ENCODE measurements at places on chromosomes 5 and 9.

DNA sequence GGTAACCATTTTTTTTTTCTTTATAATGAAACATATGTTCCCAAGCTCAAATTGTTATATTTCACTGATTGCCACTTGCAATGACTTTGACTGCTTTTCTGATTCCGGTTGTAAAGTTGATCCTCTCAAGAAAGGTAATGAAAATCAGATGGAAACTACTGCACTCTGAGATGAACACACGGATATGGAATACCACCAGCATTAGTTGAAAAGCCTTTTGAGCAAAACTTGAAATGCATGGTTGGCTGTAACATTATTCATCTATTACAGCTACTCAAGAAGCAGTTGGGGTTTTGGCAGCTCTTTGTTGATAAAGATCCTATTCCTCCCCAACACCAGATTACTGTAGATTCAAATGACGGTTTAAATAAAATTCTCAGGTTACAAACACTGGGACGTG lies 591.6 kb upstream of the DMAC1 start:
- no peak for DNase-seq

DNA sequence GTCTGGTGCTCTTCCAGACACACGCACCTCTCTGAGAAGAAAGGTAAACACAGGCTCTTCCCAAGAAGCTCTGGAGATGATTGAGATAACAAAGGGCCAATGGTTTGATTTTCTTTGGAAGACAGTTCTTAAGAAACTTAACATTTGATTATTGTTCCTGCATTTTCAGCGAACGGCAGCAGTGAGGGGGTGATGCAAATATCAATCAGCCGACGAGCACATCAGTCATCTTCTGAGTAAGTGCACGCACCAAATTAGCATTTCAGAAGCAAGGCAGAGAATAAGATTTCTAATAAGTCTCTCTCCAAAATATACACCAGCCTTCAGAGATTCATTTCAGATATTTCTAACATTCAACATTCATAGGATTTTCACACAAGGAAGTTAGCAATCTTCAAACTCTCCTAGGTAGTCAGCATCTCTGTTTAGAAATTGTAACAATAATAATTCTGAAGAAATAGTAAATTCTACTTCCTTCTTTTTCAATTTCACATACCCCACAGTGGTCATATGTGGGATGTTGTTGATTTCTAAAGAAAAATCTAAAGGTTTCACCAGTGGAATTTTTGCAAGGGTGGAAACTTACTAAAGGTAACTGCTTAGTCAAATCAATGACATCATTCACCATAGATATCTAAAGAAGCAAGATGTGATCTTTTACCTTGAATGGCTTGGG lies 250.3 kb downstream of the SEC61B start:
- DNase-seq, result no peak

- peak; percentile 48 for DNase-seq
These were observed 34.9 kb downstream of the CFAP90 start for GRCh38 chr5:7815892-7816534.

GRCh38 chr5:97455996-97456395 lies 272.9 kb upstream of the RIOK2 start:
- no peak for DNase-seq

DNA sequence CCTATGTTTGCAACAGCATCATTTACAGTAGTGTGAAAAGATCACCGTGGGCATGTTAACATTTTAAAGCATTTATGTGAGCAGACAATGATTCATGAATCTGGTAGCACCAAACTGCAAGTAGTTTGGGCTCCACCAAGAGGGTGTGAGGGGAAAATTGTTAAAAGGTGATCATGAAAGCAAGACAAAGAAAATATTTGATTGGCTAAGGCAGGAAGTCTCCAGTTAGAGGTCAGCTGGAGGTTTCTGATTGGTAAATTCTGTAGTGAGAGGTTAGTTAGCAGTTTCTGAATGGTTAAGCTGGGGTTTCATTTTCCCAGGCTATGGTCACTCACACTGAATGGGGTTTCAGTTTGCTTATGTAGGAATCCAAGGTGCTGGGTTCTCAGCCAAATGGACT lies 13.5 kb upstream of the DRD1 start:
- no peak for DNase-seq
